ENCODE measurements at places on chromosomes 2 and 18. TPM values are rescaled to one million over a fixed set of nuclear protein-coding genes. Genes with fewer than 3 reads are reported as not detected.
A peak's percentile ranks its signal among the peaks of the same experiment; 100 is the strongest.

- no peak for DNase-seq
Measured at GRCh38 chr2:119441376-119442225, 9.9 kb downstream of the TMEM37 start.

The UGT1A9 gene
- not detected for total RNA-seq

The ALPP gene
- not detected for total RNA-seq

DNA sequence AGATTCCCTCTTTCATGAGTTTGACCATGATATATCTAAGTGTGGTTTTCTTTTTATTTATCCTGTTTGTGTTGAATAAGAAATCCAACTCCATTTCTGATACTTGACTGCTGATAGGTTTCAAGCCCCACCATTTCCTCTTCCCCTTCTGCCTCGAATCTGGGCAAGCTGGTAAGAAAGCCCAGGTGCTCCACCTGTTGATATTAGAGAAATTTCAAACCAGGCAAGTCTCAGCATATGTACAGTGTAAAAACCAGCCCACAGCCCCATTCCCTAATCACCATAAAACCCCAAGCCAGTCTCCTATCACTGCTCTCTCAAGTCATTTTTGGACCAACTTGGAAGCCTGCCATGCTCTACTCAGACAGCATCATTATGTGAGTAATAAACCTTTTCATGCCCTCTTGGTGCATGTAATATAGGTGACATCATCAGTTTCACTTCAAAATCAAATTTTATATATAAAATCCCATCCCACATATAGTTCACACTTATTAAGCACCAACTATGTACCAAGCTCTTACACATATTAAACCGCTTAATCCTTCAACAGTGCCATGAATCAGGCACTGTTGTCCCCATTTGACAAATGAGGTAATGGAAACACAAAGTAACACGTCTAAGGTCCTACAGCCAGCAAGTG lies 46.6 kb downstream of the SMAD2 start:
- DNase-seq: no peak

The CHST9 gene
- total RNA-seq: not detected

DNA sequence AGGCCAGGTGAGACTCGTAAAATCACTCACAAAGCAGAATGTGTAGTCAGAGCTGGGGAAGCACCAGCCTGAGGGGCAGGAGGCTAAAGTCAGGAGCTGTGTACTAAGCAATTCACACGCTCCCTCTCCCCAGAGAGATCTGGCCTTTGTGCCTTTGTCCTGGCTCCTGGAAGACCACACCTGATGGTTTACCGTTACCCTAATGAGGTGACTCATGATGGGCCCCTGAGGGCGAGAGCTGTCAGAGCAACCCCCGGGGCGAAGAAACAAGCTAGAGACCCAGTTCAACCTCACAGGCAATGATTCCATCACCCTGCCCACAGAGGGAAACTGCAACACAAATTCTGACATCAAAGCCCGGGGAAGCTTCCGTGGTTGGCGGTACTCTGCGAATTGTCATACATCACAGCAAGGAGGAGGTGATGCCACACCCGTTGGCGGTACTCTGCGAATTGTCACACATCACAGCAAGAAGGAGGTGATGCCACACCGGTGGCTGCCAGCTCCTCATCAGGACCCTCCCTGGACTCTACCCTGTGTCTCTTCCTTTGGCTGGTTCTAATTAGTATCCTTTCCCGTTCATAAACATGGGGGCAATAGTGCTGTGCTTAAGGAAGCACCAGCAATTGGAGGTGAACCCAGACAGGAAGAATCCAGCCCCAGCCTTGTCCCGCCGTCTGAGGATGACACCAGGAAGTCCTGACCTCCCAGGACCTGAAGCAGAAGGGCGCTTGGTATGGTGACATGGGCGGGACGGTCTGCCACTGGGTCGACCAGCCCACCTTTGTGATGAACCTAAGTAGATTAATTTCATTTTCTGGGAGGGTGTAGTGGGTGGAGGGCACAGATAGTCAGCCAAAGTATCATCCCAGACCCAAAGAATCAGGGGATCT lies 30.5 kb downstream of the B3GNT7 start:
- peak; percentile 42 for DNase-seq

DNA sequence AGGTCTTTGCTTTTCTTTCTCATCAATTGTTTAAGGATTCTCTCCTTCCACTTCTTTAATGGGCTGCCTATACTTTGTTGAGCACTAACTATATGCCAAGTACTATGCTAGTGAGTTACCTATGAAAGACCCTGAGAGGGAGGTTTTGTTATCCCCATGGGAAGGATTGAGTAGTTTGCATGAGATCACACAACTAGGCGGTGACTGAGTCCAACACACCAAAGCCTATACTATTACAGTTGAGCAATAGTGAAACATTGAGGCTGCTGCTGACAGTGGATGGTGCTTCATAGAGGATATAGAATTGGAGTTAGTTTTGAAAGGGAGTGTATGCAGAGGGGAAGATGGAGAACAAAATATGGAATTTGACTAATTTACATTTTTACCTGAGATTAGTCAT lies 15.8 kb downstream of the NABP1 start:
- DNase-seq: no peak

GRCh38 chr18:39591649-39592048 lies 2026.1 kb upstream of the CELF4 start:
- DNase-seq: no peak

GRCh38 chr2:29032189-29032588 lies 42.1 kb downstream of the PCARE start:
- no peak for DNase-seq

The KYNU gene
- total RNA-seq: not detected

- no peak for DNase-seq
Measured at GRCh38 chr2:30948130-30948529, 140.9 kb upstream of the CAPN13 start.

GRCh38 chr2:72036173-72036545 lies 111.5 kb downstream of the CYP26B1 start:
- no peak for DNase-seq

DNA sequence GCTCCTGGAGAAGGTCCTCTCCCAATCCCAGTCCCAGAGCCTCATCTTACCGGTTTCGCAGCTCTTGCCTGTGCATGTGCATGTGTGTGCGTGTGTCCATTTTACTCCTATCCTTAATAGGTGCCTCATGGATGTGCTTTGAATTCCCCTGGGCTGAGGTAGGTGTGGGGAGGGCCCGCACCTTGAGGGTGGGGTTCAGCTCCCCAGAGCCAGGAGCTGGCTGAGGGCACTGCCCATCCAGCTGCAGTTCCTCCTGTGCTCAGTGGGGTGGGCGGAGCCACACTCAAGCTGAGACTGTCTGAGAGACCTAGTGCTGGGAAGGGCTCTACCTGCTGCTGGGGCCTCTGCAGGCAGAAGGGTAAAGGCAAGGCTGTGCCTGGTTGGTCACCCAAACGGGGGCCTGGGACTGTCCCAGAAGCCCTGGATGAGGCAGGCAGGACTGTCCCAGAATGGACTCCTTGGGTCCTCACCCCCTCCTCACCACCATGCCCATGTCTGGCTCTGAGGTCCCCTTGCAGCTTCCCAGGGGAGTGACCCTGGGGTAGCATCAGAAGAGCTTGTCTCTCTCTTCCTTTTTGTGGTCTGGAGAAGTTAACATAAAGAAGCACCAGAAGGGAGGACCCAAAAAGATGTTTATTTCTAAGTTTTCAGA lies 8.9 kb downstream of the GDF7 start:
- DNase-seq: no peak

The COLEC12 gene
- total RNA-seq: not detected

The CPO gene
- not detected for total RNA-seq

GRCh38 chr2:210686401-210686800 lies 130.0 kb downstream of the CPS1 start:
- no peak for DNase-seq

DNA sequence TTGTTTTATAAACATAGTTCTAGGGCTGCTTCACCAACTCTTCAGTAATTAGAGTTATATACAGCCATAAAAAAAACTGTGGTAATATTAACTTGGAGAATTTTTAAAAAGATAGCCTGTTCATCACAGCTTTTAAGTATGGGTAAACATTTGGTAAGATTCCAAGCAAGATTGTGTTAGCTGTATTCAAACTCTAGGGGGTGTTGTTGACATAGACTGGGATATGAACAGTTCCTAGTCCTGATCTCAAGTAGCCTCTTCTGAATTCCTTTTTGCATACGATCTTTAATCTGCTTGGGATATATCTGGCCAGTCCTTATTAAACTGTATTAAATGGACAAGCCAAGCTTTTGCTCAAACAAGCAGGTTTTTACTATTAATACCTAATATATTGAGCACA lies 13.4 kb downstream of the NOP58 start:
- DNase-seq: peak; percentile 38

DNA sequence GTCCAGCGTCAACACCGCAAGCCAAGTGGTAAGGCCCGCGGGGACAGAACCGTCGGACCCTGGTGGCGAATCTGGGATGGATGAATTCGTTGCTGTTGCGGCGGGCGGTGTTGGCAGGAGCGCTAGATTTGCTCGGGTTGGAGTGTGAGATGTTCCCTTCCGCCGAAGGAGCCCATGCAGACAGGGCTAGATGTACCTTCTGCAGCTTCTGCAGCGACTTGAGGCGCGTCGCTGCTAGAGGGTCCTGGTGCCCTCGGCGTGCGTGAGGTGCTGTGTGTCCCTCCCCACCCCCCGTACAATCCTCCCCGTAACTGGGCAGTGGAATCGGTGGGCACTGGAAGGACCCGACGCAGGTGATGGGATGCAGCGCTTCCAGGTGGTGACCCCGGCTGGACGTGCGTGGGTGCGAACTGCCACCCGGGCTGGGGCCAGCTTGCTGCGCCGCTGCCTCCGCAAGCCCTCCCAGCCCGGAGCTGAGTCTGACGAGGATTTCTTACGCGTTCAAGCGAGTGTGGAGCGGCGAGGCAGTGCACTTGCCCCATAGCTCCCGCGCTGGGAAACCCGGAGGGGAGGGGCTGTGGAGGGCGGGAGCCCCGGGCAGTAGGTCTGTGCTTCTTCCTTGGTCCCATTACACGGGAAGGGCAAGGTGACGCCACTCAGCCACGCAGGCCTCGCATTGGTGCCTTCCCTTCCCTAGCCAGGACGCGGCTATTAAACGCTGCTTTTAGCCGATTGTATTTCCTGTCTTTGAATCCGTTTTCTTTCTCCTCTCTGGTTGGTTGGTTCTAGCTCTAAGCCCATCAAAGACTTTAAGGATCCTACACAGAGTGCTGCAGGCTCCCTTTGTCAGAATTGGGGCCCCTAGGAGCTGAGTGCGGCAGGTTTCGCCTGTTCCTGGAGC lies 34.2 kb downstream of the CHRNA1 start:
- DNase-seq: peak; percentile 61

The DNAJC5G gene
- not detected for total RNA-seq

The FAP gene
- not detected for total RNA-seq

Measured in CD8-positive, alpha-beta T cell (primary cell).